ENCODE measurements at places on chromosomes 11 and 22.

GRCh38 chr22:22021162-22021750 lies 38.7 kb upstream of the TOP3B start:
- no peak for DNase-seq

- no peak for DNase-seq
These were observed 3.3 kb downstream of the KCTD14 start for GRCh38 chr11:78019808-78020207.

GRCh38 chr22:23375031-23375827 lies 194.9 kb downstream of the BCR start:
- no peak for DNase-seq

- peak; percentile 28 for DNase-seq
These were observed 380 bp downstream of the C11orf96 start for GRCh38 chr11:43942662-43943371.

DNA sequence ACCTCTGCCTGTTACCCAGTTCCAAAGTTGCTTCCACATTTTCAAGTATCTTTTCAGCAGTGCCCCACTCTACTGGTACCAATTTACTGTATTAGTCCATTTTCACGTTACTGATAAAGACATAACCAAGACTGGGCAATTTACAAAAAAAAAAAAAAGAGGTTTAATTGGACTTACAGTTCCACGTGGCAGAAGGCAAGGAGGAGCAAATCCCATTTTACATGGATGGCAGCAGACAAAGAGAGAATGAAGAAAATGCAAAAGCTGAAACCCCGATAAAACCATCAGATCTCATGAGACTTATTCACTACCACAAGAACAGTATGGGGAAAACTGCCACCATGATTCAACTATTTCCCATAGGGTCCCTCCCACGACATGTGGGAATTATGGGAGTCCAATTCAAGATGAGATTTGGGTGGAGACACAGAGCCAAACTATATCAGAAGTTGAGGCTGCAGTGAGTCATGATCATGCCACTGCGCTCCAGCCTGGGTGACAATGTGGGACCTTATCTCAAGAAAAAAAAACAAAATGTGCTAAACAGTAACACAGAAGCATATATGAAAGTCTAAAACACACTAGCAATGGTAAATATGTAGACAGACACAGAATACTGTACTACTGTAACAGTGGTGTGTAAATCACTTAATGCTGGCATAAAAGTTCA lies 190.3 kb upstream of the ZC3H12C start:
- DNase-seq: no peak

- DNase-seq: no peak
These were observed 733 bp downstream of the TRIM5 start for GRCh38 chr11:5684036-5684645.

DNA sequence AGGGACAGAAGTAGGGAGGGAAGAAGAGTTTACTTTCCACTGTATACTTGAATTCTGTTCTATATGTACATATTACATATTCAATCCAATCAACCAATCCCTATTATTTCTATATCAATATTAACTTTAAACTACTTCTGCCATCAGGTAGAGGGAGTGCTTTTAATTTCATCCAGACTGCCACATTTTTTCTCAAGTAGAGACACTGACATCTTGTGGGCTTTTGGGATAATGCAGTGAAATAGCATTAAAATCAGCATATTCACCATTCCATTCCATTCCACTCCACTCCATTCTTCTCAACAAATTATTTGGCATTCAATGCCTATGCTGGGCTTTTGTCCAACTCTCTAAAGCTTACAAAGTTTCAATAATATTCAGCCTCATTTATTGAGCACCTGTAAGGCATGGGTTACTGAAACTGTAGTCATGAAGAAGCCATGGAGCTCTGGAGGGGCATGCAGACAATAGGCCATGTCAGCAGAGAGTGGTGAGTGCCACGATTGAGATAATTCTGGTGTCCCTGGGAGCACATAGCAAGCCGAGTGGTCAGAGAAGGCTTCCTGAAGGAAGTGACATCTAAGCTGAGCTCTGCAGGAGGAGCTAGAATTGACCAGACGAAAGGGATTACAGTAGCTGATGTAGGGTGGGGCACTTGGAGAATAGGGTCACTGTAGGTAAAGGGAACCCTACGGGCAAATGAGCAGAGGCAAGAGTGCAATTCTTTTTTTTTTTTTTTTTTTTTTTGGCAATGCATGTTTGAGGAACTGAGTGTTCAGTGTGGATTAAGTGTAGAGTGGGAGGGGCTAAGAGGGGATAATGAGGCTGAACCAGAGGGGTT lies 12.8 kb upstream of the CLPB start:
- DNase-seq: no peak

- peak; percentile 84 for DNase-seq
These were observed 71.7 kb downstream of the IGLL5 start for GRCh38 chr22:22959147-22959827.

GRCh38 chr11:20873054-20873453 lies 203.7 kb downstream of the NELL1 start:
- peak; percentile 62 for DNase-seq

DNA sequence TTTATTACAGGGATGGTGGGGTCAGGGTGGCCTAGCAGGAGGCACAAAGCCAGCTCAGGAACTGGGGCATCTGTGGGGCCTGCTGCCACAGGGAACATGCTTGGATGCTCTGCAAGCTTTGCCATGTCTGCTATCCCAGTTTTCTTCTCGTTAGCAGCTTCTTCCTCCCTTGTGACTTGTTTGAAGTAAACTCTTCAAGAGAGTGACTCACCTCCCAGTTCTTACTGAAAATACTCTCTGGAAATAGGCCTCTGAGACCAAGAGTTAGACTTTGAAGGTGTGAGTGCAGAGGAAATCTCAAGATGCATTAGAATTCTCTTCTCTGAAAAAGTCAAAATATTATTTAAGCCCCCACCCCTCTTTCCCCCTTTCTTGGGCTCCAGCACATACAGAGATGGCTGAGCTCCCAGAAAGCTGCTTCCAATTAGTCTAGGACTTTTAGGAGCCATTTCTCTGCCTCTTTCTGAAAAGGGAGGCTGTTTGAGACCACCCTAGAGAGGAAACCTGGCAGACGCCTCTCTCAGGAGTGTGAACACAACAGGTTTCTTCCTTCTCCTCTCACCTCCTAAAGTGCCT lies 15.1 kb downstream of the CWC15 start:
- no peak for DNase-seq

DNA sequence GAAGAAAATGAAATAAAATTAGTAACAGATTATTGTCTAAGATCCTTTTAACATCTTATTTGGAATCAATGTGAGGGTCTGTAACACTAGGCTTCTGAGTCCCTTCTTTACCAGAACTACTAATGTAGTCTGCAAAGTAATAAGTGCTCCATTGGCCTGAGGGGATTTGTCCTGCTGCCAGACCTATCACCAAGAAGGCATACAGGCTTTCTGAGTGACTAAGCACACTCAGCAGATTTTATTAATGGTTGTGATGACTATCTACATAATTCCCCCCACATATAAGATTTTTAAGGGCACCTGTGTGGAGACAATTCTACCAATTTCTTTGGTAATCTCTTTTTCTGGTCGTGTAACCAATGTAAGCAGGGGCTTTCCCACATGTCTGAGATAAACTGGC lies 365.0 kb upstream of the FAT3 start:
- peak; percentile 95 for DNase-seq

- DNase-seq: no peak
These were observed 103.5 kb downstream of the C11orf58 start for GRCh38 chr11:16841984-16842383.

DNA sequence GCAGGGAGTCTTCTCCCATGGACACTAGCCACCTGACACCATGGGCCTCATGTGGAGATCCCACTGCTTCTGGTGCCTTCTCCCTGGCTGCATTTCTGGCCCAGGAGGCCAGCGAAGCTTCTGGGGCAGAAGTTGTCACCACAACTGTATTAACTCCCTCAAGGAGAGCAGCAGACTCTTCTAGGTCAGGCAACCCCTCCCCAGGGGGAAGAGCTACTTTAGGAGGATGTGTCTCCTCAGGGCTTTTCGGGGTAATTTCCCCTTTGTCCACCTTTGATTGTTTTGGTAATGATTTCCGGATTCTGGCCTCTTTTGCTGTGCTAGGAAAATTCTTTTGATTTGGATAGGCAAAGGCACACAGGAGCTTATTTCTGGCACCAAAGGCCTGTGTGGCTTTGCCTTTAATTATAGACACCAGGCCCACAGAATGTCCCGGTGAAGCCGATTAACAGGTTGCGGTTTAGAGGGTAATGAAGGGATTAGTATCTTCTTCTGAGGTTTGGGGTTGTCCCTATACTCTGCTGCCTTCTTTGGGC lies 8.9 kb upstream of the UCP2 start:
- DNase-seq: no peak

GRCh38 chr22:50403701-50404101 lies 60.6 kb downstream of the PPP6R2 start:
- DNase-seq: peak; percentile 70

- DNase-seq: no peak
These were observed 8.9 kb downstream of the SCN4B start for GRCh38 chr11:118143661-118144185.

DNA sequence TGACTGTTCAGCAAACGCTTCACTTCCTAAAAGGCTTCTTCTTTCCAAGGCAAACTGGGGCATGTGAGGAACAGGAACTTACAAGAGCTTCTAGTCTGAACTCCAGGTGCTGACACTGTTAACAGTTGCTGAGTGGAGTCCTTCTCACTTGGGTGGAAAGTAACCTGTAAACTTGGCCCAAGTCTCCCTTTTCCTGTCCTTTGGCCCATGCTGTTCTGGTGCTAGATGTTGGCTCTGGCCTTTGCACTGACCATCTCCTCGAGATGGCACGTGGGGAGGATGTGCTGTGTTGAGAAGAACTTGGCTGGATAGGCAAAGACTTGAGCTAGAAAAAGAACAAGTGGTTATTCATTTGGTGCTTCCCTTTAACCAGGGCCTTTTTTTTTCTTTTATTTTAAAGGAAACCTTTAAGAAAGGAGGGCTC lies 53.6 kb downstream of the PTPRJ start:
- no peak for DNase-seq

DNA sequence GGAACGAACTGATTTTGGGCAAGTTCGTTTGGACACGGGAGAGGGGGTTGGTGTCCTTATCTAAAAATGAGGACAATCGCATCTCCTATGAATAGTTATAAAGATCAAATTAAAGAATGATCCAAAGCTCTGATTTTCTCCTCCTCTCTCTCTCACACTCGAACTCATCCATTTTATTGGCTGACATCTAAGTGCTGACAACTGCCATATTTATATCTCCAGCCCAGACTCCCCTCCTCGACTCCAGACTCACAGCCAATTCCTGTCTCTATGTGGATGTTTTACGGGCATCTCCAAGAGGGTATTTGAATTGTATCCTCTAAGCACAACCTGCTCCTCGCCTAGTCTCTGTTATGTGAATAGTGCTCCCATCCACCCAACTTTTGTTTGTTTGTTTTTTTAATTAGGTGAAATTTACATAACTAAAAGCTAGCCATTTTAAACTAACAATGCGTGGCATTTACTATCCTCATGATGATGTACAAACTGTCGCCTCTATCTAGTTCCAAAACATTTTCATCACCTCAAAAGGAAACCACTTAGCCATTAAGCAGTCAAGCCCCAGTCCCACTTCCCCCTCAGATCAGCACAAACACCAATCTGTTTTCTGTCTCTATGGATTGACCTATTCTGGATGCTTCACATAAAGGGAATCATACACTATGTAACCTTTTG lies 4.0 kb downstream of the SYN3 start:
- DNase-seq: no peak

GRCh38 chr11:15313862-15314261 lies 199.1 kb downstream of the INSC start:
- no peak for DNase-seq

GRCh38 chr22:34160141-34160783 lies 240.0 kb upstream of the LARGE1 start:
- DNase-seq: no peak

Measured in BE2C (cell line).